SHP77 treated with DMSO at 0.1 percent for 48 hours (cell line): ENCODE measurements at places on chromosomes 1 and 21.

GRCh38 chr1:62435231-62436038, 1.4 kb upstream of the USP1 start:
- DNase-seq: no peak

DNA sequence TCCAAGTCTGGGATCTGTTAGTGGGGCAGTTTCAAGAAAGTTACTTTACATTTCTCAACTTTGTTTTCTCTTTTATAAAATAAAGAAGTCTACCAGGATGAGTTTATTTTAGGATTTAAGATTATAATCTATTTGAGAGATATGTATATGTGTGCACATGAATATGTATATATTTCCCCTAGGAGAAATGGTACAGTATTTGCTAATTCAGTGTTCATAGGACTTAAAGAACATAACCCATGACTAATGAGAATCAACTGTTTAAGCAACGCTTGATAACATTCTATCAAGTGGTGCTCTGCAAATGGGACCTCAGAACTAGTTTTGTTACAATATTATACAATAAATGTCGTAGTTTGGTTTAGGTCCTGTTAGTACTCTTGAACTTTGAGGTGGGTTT, 7.0 kb downstream of the BCAS2 start:
- no peak for DNase-seq

GRCh38 chr21:41781050-41781410, 14.2 kb upstream of the RIPK4 start:
- no peak for DNase-seq

DNA sequence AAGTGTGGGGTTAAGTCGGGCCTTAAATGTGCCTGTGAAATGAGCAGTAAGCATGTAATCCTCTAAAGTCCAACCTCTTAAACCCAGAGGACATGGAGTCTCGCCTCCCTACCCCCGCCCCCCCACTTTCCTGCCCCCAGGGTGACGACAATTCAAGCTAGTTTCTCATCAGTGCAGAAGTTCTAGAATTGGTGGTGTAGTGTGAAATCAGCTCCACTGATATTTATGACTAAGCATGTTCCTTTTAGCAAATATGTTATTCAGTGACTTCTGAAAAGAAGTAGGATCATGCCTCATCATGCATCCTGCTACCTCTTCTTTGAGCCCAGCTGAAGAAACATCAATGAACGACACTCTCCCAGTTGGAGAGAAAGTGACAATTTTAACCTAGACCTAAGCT, 2.6 kb upstream of the ABCB10 start:
- DNase-seq: no peak

DNA sequence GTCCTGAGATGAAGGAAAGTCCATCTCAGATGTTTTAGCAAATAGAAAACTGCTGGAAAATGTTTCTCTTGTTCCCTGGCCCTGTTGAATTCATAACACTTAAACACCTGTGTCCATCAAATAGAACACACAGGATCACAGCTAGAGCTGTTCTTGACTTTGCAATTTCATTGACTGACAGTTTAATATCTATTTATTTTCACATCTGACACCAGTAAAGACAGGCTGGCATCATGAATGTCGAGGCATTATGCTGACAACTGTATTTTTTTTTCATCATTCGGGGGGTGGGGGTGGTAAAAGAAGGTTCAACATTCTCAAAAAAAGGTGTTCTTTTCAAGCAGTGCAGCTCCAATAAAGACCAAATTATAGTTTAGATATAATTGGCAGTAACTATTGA, 591.2 kb upstream of the PTBP2 start:
- DNase-seq: no peak

DNA sequence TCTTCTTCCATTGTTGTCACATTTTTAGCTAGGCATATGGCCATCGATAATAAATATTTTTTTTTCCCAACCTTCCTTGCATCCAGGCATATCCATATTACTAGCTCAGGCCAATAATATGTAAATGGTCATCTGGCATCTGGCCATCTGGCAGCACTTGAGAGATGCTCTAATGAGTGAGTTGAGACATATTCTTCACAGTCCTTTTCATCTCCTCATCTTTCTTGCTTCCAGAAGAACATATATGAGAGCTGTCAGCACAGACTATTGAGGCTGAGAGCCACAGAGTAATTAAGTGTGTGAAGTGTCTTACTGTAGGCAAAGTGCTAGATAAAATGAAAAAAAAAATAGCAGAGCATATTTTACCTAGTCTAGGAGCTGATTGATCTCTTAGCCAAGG, 628.4 kb upstream of the TMPRSS15 start:
- no peak for DNase-seq

GRCh38 chr1:86453664-86454063, 15.1 kb upstream of the CLCA1 start:
- no peak for DNase-seq

DNA sequence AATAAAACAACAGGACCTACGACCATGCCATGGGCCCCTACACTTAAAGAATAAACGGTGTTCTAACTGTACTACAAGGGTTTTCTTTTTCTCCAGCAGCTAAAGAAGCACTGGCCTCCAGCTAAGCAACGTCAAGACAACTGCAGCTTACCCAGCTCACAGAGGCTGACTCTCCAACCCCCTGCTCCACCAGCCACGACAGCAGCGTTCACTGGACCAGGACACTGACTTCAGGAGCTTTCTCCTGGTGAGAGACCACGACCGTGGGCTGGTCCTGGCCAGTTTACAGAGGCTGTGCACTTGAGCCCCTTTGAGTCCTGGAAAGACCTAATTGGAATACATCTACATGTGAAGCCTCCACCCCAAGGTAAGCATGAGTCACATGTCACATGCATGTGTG, 39.4 kb downstream of the WNT9A start:
- no peak for DNase-seq

- no peak for DNase-seq
These were observed 57.1 kb downstream of the TNFSF18 start for GRCh38 chr1:172993640-172994039.

- DNase-seq: no peak
These were observed 473 bp upstream of the BRDT start for GRCh38 chr1:91948501-91949355.

DNA sequence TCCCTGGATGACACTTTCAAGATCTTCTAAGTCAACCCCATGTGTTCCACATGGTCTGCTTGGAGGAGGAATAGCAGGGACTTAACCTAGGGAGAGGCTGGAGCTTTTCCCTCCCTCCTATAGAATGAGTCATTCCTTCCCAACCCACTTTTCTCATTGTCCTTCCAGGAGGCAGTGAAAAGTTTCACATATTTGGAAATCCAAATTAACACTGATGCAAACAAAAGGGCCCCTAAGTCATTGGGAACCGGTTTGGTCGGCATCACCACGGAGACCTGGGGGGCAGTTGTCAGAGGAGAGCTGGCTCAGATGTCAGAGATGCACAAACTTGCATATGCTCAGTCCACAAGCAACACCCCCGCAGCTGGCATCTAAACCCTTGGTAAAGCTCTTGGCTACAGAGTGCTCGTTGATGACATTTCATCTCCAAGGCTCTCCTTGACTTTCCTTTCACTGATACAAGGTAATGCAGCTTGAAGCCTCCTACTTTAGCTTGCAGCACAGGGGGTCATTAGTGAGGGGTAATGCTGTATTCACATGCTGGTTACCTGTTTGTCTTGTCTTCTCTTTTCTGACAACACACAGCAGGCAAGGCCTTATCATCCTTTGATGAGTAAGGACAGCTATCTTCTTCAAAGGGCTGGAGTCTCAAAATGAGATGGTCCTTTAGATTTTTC, 12.3 kb upstream of the LRRC8D start:
- DNase-seq: no peak

GRCh38 chr1:193927550-193927949, 741.1 kb upstream of the B3GALT2 start:
- no peak for DNase-seq

GRCh38 chr1:202804126-202804525, 4.1 kb downstream of the KDM5B start:
- DNase-seq: no peak

DNA sequence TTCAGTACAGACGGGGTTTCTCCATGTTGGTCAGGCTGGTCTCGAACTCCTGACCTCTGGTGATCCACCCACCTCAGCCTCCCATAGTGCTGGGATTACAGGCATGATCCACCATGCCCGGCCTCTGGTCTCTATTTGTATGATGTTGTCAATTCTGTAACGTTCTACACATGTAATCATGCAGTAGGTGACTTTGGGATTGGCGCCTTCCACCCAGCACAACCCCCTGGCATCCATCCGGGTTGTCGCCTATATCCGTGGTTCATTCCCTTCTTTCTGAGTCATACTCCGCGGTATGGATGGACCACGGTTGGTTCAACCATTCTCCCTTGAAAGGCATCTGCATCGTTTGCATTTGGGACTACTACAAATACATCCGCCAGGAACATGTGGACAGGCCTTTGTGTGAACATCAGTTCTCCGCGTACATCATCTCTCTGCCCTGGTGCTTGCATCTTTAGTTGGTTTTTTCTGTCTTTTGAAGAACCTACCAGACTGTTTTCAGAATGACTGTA, 72.1 kb downstream of the PDE9A start:
- DNase-seq: no peak

DNA sequence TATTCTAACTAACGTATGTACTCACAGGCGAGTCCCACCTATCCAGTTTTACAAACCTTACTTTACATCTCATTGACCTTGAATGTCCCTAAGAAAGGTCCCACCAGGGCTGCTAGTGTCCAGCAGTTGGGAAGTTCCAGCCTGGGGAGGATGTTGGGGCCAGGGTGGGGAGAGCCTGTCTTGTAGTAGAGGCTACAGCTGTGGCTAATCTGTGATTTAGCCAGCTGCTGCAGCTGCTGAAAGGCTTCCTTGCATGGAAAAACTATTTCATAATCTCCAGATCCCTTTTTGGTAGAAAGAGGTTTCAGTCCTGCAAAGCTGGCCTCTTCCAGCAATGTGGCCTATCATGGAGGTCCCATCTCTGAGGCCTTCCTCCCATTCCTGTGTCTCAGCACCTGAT, 23.1 kb downstream of the TNN start:
- no peak for DNase-seq

GRCh38 chr1:23910144-23910543, 3.0 kb downstream of the CNR2 start:
- DNase-seq: no peak

DNA sequence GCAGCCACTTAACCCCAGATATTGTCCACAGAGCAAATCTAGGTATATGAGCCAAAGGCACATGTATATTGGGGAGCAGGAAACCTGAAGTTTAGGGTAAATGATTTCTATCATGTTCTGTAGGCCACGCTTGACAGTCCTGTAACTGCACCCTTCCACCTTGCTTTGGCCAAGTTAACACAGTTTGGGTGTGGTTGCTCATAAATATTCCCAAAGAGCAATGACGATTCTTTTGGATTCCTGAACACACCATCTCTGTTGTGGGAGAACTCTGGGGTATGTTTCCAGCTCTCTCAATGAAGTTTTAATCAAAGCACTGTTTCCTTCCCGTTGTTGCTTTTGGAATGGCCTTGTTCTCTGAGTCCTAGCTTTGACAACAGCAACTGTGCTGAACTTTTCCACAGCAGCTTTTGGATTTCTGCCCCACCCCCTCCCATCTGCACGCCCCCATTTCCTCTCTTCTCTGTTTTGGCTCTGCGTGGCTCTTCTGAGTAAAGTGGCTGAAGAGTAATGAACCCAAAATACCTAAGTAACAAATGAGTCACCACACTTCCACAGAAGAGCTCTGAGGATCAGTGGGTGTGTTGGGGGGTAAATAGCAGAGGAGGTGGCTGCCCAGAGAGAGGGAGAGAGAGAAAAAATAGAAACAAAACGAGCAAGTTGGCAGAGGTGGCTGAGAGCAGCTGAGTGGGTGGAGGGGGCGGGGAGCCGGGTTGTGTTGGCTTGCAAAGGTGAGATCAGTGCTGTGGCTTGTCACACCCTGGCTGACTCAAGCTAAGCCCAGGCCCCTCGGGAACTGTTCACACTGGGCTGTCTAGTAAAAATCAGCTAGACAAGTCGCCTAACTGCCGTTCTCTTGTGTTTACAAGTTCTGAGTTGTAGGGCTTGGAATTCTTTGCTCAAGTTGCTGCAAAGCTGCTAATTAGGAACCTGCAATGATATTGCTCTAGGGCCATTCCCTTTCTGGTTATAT, 26.9 kb upstream of the RAP1A start:
- no peak for DNase-seq

- no peak for DNase-seq
These were observed 1.6 kb downstream of the DONSON start for GRCh38 chr21:33586927-33587326.

DNA sequence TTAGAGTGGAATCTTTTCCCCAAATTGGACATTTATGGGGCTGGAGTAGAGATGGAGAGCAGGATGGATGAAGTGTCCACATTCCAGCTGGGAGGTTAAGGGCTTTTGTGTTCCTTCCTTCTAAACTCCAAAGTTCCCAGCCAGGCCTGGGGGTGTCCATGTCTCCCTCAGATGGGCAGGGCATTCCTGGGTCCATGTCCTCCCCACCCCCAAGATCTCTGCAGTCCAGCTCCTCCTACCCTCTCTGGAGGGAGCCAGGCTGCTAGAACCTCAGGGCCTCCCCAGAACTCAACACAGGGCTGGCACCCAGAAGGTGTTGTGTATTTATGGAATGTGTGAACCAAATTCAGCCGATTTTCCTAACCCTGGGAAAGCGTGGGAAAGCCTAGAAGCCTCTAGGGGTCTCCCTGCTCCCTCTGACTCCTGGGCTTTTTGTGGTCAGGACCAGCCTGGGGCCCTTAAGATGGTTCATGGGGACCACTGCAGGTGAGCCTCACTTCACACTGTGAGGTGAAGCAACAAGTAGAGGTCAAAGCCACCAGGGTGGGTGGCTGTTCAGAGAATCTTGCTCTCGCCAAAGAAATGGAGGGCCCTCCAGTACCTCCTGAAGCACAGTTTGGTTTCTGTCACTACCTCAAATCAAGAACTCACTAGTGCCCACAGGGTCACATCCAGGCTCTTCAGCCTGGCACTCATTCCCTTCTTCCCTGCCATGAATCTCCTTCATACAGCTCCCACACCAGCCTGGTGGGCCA, 54.8 kb downstream of the GLIS1 start:
- DNase-seq: no peak

DNA sequence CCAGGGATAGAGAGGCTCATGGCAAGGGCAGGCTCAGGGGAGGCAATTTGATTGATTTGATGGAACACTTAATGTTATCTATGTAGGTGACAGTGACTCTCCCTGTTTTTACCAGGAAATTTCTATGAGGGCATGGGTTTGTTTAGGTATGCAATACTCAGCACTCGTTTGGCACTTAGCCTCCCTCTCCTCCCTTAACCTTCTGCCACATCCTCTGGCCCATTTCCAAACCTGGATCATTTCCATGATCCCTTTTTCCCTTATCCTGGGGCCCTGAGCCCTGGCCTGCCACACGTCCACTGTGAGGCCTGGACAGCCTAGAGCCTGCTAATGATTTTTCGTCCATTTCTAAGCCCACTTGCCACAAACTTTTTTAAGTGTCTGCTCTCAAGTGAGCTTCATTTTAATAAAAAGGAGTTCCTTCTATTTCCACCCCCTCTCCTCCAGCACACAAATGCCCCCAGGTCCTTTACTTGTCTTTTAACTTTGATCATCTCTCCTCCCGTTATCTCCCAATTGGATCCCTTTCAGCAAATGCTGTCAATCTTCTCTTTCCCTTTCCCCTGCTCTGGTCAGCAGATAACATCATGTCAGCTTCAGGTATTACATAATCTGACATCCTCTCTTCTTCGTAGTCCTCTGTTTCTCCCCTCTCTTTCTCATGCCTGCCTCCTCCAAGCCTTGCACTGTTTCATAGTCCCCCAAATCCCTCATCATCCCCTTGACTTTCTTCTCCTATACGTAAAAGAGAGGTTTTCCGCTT, 37.8 kb upstream of the GADD45A start:
- DNase-seq: no peak

GRCh38 chr1:98910827-98911226, 93.8 kb downstream of the PLPPR5 start:
- DNase-seq: no peak
